Activated CD4-positive, alpha-beta T cell treated with anti-CD3 and anti-CD28 coated beads, Interleukin-2, amount 10 ng/mL, durations not matched to agents 7 days and 5 days (primary cell): ENCODE measurements at places on chromosomes 11 and 22. TPM values are rescaled to one million over a fixed set of nuclear protein-coding genes. Genes with fewer than 3 reads are reported as not detected.

DNA sequence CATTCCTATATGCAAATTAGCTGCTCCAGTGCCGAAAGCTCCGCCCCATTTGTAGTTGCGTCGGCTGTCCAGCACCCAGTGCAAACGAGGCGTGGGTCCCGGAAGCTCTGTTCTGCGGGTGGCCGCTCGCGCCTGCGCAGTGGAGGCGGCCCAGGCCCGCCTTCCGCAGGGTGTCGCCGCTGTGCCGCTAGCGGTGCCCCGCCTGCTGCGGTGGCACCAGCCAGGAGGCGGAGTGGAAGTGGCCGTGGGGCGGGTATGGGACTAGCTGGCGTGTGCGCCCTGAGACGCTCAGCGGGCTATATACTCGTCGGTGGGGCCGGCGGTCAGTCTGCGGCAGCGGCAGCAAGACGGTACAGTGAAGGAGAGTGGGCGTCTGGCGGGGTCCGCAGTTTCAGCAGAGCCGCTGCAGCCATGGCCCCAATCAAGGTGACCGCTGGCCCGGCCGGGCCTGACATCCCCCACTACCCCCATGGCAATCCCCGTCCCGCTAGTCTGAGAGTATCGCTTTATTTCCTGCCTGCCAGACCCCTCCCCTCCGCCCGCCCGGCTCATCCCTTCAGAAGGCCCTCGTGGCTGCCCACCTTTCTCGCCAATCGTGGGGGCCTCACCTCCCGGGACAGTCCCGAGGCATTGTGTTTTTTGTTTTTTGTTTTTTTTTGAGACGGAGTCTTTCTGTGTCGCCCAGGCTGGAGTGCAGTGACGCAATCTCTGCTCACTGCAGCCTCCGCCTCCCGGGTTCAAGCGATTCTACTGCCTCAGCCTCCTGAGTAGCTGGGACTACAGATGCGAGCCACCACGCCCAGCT is at the start of gene PRDX5:
Gene PRDX5, plus strand, starts transcription at position 161 of the 805 bp plus-strand sequence. Its CDS starts 95 bp downstream, at position 256.
- DNase-seq: peak; percentile 96

DNA sequence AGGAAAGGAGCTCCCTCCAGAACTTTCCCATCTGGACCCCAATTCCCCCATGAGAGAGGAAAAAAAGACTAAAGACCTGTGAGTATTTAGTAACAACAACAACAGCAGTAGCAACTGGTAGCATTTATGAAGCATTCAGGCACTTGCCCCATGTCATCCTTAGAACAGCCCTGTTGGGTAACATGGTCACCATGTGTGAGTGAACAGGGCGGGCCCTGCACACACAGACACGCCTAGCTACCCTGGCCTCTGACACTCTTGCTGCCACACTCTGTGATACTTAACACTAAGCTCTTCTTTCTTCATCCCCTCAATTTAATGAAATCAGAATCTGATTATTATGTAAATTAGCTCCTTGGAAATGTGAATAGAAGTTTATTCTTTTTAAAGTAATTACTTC is 26.1 kb upstream of the SLC25A18 start:
- DNase-seq: no peak

GRCh38 chr11:36122671-36123070 is 166.6 kb downstream of the COMMD9 start:
- DNase-seq: no peak

DNA sequence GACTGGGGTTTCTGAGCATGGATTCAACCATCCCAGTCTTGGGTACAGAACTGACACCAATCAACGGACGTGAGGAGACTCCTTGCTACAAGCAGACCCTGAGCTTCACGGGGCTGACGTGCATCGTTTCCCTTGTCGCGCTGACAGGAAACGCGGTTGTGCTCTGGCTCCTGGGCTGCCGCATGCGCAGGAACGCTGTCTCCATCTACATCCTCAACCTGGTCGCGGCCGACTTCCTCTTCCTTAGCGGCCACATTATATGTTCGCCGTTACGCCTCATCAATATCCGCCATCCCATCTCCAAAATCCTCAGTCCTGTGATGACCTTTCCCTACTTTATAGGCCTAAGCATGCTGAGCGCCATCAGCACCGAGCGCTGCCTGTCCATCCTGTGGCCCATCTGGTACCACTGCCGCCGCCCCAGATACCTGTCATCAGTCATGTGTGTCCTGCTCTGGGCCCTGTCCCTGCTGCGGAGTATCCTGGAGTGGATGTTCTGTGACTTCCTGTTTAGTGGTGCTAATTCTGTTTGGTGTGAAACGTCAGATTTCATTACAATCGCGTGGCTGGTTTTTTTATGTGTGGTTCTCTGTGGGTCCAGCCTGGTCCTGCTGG is 4.9 kb downstream of the MRGPRX3 start:
- no peak for DNase-seq

- DNase-seq: no peak
Observed at GRCh38 chr11:56950510-56950909, 38.2 kb upstream of the OR5AK2 start.

DNA sequence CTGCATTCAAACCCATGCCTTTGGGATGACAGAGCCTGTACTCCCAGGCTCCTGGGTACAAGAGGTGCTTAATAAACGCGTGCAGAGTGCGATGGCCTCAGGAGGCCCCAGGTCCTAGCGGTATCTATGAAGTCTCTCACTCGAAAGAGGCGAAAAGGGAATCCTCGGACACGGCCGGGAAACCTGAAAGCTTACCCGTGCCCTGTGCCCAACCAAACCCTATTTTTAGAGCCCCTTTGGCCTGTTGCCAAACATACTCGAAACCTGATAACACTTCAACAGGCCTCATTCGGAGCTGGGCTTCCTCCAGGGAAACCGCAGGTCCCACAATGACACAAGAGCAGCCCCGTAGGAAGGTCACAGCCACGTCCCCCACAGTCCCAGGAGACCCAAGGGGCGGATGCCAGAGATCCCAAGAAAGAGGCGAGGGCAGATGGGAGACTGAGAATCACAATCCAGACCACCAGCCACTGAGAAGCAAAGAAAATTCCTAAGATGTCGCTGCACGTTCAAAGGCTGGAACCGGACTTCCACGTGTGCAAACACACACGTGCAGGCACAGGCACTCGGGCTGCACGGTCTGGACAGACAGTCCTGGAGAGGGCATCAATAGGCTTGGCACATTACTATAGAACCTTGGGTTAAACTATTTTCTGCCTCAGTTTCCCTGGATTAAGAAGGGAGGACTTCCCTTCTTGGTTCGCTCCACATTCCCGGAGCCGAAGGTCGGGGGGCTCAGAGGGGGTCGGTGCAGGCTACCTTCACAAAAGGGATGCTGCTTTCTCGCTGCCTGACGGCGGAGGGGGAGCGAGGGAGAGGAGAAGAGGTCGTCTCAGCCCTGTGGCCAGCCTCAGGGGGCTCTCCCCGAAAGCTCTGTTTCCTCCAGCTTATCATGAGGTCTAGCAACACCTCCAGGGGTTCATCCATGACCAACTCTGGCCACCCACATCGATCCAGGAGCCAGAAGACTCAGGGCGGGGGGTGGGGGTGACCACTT is 8.2 kb downstream of the PDGFB start:
- DNase-seq: peak; percentile 54

DNA sequence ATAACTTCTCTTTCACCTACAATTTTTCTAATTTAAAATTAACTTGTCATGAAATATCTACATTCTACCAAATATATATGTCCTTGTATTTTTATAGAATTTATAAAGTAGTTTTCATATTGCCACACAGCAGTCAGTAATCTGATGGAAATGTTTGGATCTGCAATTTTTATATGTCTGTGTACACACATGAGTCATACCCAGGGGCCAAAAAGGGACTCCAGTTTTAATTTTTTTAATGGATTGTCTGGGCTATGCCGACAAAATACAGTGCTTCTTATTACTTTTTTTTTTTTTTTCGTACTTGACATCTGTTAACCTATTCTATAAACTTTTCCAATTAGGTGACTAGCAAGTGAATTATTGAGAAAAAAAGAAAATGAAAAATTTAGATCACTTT is 6.3 kb downstream of the GUCY1A2 start:
- no peak for DNase-seq

- no peak for DNase-seq
Observed at GRCh38 chr22:36147196-36147791, 13.3 kb downstream of the APOL3 start.

DNA sequence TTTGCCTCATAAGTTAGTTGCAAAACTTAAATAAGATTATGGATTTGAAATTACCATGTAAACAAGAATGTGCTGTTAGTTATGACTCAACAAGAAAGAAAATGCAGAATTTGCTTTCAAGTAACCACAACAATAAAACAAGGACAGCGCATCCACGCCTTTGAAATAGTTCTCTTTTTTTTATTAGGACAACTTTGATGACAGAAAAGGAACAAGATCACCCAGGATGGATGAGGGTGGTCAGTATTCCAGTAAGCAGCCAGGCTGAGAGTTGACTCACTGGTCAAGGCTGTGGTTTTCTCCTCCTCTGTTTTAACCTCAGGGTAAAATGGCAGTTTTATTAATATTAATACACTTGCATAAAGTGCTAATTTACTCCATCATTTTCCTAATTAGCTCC is 544.4 kb downstream of the OPCML start:
- DNase-seq: no peak

GRCh38 chr22:20128902-20129746 is 2.5 kb upstream of the ZDHHC8 start:
- peak; percentile 63 for DNase-seq

GRCh38 chr11:61950035-61950547 is at the start of gene BEST1:
TSS of gene BEST1 (plus strand) at chr11:61950351. CDS start at chr11:61951807, 1,456 bp downstream.
- no peak for DNase-seq

DNA sequence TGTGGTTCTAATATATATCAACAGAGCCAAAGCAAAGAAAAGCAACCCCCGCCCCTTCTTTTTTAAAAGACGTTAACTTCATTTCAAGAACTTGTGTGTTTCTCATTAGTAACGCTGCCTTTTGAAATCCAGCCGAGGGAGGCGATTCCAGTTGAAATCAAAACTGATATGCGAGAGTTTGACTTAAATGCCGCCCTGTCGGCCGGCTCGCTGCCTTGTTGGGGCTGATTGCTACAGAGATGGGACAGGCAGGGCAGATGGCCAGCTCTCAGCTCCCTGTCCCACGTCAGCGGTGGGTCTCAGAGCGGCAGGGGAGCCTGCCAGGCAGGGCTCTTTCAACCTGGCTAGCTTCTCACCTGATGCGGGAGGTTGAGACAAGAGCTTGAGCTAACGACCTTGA is 51.9 kb upstream of the ALX4 start:
- no peak for DNase-seq

GRCh38 chr11:128688031-128688713 is 5.7 kb upstream of the FLI1 start:
- DNase-seq: no peak

DNA sequence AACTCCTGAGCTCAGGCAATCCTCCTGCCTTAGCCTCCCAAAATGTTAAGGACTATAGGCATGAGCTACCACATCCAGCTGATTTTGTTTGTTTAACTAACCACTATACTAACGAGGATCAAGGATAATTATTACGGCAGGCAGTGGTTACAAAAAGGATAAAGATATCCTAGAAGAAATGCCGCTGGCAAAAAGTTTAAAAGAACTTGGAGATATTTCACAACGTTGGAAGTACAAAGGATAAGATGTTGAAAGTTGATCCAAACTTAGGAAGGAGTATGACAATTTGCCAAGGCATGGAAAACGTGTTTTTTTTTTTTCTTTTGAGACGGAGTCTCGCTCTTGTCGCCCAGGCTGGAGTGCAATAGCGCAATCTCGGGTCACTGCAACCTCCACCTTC is 13.4 kb downstream of the AP5B1 start:
- no peak for DNase-seq

DNA sequence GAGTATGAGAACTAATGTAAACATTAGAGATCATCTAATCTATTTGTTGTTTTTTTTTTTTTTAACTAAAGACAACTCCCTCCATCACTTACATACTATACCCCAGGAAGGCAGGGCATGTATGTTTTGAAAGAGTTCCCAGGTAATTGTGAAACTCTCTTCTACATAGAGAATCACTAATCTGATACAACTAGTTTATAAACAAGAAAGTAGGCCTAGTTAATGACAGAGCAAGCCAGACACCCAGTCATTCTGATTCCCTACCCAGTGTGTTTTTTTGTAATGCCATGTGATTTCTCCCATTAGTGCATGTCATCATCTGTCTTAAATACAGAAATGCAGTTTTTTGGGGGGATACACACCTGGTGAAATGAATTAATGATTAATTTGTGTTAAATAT is 120.9 kb downstream of the C11orf65 start:
- DNase-seq: no peak

DNA sequence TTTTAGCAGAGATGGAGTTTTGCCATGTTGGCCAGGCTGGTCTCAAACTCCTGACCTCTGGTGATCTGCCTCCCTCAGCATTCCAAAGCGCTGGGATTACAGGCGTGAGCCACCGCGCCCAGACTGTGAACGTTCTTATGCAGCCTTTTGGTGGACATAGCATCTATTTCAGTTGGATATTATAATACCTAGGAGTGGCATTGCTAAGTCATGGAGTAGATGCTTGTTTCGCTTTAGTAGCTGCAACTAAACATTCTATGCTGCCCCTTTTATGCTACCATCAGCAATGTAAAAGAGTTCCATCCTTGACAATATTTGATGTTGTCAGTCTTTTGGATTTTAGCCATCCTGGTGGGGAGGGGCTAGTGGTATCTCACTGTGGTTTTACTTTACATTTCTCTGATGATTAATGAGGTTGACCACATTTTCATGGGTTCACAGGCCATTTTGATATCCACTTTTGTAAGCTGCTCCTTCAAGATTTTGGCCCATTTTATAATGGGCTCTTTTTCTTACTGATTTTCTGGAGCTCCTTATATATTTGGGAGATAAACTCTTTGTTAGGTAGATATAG is 16.5 kb upstream of the APOBEC3A start:
- no peak for DNase-seq

DNA sequence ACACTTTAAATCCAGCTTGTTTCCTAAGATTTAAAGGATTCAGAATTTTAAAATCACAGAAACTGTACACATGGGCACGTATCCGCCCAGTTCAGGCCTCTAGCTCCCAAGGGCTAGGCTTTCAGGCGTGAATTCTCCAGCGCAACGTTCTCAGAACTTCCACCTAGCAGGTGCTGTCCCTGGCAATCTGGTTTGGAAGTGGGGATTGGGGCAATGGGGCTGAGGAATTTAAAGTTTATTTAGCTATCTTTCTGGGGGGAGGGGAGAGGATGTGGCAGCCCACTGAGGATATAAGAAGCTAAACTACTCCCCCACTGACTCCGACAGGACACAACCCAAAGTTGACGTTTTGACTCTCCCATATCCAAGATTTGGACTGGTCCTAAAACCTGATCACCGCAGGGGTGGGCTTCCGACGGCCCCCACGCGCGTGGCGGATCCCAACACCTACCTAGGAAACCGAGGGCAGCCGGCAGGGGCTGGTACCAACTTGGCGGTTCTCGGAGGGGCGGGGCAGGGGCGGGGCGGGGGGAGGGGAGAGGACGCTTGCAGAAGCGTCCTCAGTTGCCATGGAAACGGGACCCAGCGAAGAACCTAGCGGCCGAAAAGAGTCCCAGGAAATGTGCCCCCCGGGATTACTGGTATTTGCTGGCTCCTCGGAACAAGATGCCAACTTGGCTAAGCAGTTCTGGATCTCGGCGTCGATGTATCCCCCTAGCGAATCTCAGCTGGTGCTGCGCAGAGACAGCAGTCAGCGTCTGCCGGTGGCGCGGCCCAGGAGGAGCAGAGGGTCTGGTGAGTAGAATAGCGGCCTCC is at the start of gene HOATZ:
Gene HOATZ, plus strand, starts transcription at position 563 of the 816 bp plus-strand sequence. Its CDS starts 7 bp downstream, at position 570.
- no peak for DNase-seq

The DTX4 gene
- total RNA-seq: 0.69 TPM

The OR52N4 gene
- total RNA-seq: 1.1 TPM

The SMCO4 gene
- 41.9 TPM for total RNA-seq

The TRAPPC4 gene
- 65.4 TPM for total RNA-seq

The MMP13 gene
- not detected for total RNA-seq

The DUSP8 gene
- total RNA-seq: 0.23 TPM

The CTSC gene
- total RNA-seq: 272 TPM

The MS4A3 gene
- total RNA-seq: not detected

The TYR gene
- total RNA-seq: not detected

The CD44 gene
- total RNA-seq: 534 TPM

The SOX6 gene
- total RNA-seq: not detected

The HOATZ gene
- total RNA-seq: not detected
